ENCODE measurements at places on chromosomes 1 and 21.

DNA sequence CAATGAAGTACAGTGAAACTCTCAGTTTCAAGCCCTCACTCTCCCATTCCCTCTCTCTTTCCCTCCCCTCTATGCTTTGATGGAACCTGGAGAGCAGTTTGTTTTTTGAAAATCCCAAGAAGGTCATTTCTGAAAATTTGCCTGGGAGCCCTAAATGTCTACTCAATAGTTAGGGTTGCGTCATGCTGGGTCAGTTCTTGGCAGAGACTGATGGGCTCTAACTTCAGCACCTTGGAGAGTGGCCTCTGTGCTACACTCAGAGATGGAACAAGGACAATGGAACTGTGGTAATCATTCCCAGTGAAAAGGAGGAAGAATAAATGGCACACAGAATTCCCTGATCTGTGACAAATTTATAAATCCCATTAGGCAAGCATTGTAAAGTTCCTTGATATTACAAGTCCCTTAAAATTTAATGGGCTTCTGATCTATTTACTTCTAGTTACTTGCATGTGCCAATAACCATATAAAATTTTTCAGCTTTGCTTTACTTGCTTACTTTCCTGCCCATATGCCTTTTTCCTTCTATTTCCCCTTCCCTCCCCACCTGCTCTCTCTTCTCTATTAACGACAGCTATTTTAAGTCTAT lies 182.9 kb upstream of the KCND3 start:
- no peak for DNase-seq

GRCh38 chr1:48080331-48081255 lies 83.4 kb upstream of the TRABD2B start:
- no peak for DNase-seq

DNA sequence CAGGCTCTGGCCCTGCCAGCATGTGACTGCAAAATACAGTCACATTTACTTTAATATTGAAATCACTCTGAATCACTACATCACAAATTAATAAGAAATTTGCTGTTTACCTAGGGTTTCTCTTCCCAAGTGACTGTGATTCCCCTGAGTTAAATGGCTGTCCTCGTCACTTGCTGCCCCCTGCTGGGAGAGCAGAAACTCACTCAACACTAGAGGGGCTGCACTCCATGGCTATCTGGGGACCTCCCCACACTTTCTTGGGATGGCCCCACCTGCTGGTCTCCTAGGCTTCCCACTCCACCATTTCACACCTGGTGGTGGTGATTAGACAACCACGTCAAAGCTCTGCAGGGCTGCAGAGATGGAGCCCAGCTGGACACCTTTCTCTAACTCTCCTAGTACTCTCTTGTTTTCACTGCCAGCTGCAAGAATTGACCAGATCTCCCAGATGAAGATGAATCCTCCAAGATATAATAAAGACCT lies 63.4 kb downstream of the CD2 start:
- DNase-seq: no peak

DNA sequence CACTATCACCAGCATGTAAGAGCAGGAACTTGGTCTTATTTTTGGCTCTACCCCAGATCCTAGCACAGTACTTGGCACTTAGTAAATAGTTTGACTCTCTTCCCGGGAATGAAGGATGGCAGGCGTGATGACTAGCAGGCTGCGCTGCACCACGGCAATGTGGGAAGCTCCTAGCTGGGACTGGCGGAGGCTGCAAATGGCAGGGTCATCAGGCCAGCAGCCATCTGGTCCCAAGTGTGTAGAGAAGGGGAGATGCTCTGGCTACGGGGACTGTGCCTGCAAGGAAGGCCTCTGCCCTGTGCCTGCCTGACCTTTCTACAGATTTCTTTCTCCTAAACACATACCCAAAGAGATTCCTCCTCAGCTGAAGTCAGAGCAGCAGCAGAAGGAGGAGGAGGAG lies 95.0 kb downstream of the KCND3 start:
- no peak for DNase-seq

- no peak for DNase-seq
These were observed 25.5 kb downstream of the TUFT1 start for GRCh38 chr1:151565502-151566189.

DNA sequence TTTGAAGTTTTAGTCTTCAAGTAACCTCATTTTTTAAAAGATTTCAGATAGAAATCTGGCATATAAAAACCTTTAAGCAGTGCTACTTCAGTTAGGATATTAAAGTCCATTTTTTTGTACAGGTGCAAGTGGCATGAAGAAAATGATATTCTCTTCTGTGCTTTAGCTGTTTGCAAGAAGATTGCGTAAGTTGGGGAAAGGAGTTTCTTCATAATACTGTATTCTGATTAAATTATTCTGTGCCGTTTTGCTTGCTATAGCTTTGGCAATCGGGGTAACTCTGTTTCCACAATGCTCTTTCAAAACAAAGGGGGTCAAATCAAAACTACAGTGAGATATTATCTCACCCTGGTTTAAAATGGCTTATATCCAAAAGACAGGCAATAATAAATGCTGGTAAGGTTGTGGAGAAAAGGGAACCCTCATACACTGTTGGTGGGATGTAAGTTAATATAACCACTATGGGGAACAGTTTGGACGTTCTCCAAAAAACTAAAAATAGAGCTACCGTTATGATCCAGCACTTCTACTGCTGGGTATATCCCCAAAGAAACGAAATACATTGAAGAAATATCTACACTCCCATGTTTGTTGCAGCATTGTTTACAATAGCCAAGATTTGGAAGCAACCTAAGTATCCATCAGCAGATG lies 27.1 kb downstream of the MAEL start:
- no peak for DNase-seq

DNA sequence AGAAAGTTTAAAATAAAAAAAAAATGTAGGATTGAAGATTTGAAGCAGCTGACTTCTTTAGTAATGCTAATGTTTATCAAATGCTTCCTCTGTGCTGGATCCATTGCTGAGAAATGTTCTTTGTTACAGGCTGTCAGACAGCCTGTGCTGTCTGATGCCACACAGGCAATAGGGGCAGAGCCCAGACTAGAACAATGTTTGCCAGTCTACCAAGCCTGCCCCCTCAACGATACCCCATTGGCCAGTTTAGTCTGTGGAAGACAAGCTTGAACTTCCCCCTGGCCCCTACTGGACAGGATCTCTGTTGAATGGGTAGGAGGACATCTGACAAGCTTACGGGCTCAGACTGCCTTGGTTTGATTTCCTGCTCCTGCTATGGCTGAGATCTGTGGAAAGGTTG lies 79.4 kb downstream of the PAPPA2 start:
- DNase-seq: no peak

- no peak for DNase-seq
These were observed 44.9 kb downstream of the EVA1C start for GRCh38 chr21:32457360-32457840.

DNA sequence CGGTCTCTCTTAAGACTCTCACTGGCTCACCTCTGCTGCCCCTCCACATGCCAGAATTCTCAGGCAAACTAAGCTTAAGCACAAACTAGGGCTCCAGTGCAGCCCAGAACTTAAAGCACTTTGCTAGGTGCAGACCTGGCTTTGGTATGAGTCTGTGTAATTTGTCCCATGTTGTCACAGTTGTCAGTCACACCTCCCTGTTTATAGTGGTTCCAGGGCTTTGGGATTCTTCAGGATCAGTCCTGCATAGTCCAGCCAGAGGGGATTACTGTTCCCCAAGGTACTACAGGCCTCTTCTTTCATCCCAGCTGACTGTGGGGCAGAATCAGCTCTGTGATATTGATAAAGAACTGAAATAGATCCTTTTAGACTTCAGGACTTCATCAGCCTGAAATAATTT lies 105.0 kb upstream of the UBE2U start:
- DNase-seq: no peak

DNA sequence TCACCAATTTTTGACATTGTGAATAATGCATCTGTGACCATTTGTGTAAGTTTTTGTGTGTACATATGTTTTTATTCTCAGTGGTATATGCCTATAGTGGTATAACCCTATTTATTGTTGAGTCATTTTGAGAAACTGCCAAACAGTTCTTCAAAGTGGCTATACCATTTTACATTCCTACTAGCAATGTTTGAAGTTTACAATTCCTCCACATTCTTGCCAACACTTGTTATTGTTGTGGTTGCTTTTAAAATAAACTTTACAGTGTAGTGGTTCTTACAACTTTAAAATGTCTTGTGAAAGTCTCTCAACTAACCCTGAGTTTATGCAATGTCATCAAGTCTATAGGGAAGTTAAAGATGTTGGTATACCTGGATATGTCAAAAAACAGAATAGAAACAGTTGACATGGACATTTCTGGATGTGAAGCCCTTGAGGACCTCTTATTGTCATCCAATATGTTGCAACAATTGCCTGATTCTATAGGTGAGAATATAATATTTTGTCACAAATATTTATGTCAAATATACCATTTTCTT lies 219.4 kb downstream of the LRRC40 start:
- DNase-seq: no peak

DNA sequence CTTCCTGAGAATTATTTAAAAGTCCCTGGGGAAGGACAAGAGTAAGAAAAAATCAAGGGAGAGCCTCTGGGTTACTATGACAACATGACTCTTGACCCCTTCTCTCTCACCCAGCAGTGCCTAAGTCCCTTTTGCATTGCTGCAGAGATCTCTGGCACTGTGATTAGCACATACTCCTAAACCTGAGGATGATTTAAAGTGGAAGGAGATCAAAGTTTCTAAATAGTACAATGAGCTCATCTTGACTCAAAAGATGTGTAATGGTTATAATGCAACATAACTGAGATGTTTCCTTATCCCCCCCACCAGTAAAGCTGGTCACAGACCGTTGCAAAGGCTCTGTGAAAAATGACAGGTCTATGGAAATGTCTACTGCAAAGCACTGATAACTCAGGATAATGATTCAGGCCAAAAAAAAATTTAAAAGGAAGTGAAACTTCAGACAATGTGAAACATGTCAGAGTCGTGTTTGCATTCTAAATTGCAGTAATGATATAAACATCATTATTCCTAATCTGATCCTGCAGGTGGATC lies 519.2 kb downstream of the KIF26B start:
- no peak for DNase-seq

GRCh38 chr1:47407481-47407880 lies 8.6 kb upstream of the FOXE3 start:
- no peak for DNase-seq

DNA sequence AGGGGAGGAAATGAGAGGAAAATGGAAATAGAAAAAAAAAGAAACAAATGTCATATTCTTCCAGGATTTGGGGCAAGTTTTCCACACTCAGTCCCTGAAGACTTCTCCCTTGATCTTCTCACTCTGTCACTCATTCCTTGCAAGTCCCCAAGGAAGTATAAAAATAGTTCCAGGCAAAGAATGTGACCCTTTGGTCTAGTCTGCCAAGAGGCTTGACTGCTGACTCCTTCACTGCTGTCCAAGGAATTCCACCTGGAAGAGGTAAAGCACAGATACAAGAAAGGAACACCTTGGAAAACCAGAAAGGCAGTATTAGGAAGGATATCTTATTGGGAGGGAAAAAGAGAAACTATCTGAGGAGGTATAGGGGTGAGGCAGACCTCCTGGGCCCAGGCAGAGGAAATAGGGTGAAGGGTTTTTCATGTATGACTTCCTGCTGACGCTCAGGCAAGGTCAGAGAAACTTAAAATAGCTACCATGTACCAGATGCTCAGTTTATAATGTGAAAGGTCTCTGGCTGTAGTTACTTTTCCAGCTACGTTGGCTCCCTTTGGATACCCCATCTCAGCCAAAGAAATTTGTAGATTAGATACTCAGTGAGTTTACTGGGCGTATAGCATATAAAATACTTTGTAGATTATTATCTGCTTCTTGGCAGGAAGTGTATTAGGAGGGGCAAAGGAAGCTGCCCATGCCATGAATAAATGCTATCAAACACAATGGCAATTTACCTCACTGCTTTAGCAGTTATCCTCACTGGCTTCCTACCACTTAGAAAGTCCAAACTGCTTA lies 2.0 kb upstream of the GJA5 start:
- DNase-seq: no peak

DNA sequence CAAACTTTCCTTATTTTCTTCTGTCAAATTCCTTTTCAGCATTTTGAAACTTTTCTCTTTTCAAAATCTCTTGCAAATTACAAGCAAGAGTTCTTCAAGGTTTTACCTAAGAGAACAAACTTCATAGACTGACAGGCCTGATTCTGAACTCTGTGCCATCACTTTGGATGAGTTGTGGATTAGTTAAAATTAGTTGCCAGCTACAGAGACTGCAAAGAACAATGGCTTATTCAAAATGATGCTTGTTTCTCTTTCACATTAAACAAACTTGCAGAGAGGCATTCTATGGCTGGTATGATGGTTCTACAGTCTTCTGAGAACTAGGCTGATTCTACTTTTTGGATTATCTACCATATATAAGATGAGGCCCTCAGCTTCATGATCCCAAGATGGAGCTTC lies 3.8 kb downstream of the LRRC8B start:
- no peak for DNase-seq

- no peak for DNase-seq
These were observed 38.8 kb downstream of the PLXNA2 start for GRCh38 chr1:208205216-208206013.

- DNase-seq: no peak
These were observed 22.9 kb upstream of the NDC1 start for GRCh38 chr1:53860967-53861411.

- DNase-seq: no peak
These were observed 106.8 kb upstream of the C1orf174 start for GRCh38 chr1:4006676-4007374.

- DNase-seq: no peak
These were observed 1.6 kb downstream of the CD53 start for GRCh38 chr1:110874324-110875215.

DNA sequence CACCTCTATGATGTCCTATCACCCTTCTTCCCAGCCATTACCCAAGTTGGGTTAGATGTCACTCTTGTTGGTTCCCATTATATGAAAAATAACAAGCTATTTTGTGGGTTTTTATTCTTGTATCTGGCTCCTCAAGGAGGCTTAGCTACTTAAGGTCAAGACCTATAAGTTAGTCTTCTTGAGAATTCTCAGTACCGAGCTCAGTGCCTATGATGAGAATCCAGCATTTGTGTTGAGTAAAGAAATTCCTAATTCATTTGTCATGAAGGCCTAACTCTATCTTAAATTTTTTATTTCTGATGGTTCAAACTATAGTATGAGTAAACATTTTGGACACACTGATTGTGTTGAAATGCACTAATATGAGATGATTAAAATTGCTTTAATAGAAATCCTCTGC lies 15.9 kb downstream of the NUF2 start:
- no peak for DNase-seq

Data from T1000 (cell line).